Posterior vena cava (tissue), 2 donors: ENCODE measurements at places on chromosomes 2 and 18. TPM values are rescaled to one million over a fixed set of nuclear protein-coding genes. Genes with fewer than 3 reads are reported as not detected.

Gene SOX11
- not detected for total RNA-seq

Gene CSRNP3
- 7.7 TPM for total RNA-seq

Gene IL1R2
- 27.0 TPM for total RNA-seq

DNA sequence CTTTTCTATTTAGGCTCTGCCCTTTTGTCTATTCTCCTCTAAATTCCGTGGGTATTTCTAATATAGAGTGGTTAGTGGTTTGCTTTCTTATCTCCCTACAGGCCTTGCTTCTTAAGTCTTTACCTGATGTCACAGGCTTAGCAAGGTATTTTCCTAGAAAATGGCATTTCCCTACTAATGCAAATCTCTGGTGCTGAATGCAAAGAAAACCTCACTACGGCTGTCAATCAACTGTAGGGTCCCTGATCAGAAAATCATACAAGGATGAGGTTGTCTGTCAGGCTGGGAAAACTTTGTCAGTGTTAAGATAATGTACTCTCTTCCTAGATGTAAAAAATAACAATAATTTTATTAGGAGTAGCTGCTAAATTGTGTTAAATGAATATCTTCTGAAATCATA, 27.1 kb upstream of the DSC1 start:
- no peak for DNase-seq

DNA sequence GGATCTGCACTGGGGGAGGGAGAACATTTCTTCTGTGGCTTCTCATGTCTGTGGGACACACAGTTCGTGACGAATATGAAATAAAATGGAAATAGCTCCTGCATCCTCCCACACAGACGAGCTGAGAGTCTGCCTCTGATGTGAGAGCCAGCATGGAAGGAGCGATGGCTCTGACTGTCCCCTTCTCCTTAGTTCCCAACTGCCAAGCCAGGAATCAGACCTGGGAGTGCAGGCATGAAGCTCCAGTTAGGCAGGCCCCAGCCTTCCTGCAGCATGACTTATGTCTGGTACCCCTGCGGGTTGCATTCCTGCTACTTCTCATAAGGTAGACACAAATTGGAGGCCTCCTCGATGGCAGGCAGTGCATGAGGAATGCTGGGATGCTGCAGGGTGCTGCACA, 56.2 kb downstream of the PRKCE start:
- no peak for DNase-seq

Gene SERPINB3
- total RNA-seq = not detected

- DNase-seq = no peak
Measured at GRCh38 chr2:63743982-63744966, 97.4 kb upstream of the UGP2 start.

DNA sequence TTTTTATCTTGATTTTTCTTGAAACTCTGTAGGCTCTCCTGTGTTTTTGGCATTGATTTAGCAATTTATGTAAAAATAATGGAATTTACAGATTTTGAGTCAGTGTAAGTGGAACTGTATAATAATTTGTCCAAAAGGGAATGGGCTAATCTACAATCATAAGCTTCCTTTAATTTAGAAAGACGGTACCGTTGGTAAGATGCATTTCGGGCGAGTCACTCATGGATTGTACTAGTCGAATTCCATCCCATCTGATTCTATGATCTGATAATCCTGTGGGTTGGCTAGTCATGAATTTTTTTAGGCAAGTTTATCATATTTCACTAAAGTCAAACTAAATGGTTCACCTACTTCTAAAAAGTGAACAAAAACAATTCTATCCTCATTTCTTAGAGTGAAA, 133.4 kb downstream of the ZNF407 start:
- no peak for DNase-seq

DNA sequence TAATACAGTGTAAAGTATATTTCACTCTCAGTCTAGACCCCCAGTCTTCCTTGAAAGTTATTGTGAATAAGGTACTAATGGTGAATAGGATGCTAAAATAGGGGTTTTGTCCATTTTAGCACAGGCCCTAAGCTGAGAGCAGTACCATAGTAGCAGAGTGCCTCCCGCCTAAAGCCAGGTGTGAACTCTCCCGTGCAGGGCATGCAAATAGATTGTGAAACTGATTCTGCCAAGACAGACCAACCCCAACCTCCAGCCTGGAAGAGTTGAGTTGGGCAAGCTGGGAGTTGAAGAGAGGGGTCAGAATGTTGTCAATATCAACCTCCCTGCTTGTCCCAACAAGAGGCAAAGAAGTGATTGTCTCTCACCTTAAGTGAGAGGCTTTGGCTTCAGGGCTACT, 97.4 kb upstream of the CYRIA start:
- DNase-seq = no peak

Gene TUBA3D
- not detected for total RNA-seq

DNA sequence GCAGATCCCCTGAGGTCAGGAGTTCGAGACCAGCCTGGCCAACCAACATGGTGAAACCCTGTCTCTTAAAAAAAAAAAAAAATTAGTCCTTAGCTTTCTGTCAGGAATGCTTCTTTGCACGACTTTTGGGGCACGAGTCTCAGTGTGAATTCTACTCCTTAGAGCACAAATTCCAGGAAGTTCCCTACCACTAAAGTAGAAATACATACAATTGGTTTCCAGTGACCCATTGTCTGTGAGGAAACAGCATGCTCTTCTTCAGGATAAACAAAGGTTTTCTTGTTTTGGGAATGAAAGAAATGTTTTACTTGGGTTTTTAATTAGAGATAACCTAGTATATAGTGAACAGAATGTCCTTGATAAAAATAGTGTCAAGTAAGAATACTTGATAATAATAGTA, 23.7 kb downstream of the PSMA8 start:
- DNase-seq = no peak

Gene HNMT
- 37.5 TPM for total RNA-seq

DNA sequence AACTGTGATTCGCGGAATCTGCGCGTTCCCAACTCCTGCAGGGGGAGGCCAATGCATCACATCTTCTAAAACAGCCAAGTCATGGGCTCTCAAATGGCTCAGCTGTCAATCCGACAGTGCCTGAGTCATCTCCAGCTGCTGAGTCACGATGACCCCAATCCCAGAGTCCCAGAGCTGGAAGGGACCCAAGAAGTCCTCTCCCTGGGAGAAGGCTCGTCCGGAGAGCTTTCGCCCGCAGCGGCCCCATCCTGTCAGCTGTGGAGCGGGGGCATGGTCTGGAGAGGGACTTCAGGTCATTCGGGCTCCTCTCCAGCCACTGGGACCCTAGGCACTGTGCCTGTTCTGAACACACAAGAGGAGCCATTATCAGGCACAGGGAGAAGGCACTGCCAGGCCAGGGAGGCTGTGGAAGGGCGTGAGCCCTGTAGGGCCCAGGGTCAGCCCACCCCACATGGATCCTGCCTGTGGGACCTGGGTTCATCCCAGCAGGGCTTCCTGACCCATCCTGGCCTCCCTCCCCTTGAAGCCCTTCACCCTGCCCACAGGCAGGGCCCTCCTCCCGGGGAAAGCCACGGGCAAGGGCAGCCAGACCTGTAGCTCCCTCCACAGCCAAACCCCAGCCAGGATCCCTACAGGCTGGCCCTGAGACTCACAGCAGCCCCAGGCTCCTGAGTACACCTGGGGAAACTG, 47.6 kb upstream of the GPC1 start:
- peak; percentile 90 for DNase-seq

DNA sequence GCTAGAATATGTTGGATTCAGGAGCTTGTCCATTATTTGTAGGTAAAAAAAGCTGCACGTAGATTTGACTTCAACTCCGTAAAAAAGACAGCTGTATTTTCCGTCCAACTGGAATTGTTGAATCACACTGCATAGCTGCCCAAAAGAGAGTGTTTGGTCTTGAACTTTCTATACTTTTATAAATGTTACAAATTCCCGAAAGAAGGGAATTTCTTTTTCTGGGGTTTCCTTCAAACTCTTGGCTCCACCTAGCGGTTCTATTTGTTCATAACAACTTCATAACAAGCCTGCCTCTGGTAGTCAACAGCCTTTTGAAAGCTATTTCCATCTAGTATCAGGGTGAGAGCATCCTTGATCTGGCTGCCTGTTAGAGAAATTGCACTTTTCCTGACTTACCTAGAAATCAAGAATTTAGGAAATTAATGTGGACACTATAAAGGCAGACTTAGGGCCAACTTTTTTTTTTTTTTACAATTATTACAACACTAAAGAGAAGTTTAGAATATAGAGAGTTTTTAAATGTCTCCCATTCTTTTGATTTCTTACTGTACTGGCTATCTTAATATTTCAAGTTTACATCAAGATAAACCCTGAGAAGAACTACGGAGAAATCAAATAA, 48.1 kb downstream of the TMEM185B start:
- DNase-seq = no peak

DNA sequence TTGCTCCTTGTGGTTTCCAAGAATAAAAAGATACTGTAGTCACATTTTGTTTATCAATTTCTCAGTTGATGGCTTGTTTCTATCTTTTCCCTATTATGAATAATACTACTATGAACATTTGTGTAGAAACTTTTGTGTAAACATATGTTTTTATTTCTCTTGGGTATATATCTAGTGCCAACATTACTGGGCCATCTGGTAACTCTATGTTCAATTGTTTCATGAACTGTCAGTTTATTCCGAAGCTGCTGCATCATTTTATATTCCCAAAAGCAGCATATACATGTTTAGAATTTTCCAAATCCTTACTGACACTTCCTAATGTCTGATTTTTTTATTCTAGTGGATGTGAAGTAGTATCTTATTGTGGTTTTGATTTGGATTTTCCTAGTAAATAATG, 737.6 kb upstream of the TMEFF2 start:
- no peak for DNase-seq

Gene SLC11A1
- total RNA-seq = 77.1 TPM

Gene FECH
- 15.5 TPM for total RNA-seq

DNA sequence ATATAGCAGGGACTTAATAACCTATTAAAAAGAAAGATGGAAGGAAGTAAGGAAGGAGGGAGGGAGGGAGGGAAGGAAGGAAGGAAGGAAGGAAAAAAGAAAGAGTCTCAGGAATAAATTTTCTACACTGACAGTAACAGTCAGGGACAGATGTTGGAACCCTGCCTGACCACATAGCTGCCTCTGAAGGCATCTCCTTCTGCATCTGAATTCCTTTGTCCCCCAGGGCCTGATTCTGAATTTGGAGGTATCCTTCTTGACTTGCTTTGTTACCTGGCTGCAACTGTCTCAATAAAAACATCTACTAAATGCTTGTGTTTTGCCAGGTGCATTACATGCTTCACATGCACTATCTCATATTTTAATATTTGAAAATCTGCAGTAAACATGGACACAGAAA, 17.4 kb upstream of the LRATD1 start:
- DNase-seq = no peak

DNA sequence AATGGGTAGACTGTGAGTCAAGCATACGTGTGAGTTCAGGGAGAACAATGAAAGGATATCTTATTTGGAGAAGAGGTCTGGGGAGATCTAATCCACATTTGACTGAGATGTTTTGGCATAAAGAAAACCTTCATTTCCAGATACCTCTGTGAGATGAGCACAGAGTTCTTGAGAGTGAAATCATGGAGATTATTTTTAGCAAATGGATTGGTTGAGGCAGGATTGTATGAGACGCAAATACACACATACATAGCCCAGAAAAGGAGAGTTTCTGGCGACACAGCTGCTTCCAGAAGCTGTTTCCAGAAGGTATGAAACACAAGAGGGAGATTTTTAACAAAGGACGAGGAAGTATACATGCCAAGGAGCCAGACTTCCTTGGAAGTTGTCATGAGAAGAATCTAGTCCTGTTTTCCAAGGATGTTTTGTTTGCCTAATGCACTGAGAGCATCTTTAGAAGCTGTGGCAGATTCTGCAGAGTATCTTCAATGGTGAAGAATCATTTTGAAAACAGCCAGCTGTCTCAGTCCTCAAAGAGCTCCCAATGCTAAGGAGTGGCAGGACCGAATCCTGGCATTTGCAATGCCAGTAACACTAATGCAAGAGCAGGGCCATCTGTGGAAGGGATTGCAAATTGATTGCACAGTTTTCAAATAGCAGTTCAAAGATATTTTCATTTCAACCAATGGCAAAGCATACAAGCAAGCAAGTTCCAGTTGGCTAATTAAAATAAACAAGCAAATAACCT, 177.2 kb downstream of the SETBP1 start:
- DNase-seq = no peak

- DNase-seq = no peak
Measured at GRCh38 chr2:27270670-27271069, 4.6 kb upstream of the DNAJC5G start.

Gene PSMA8
- not detected for total RNA-seq

DNA sequence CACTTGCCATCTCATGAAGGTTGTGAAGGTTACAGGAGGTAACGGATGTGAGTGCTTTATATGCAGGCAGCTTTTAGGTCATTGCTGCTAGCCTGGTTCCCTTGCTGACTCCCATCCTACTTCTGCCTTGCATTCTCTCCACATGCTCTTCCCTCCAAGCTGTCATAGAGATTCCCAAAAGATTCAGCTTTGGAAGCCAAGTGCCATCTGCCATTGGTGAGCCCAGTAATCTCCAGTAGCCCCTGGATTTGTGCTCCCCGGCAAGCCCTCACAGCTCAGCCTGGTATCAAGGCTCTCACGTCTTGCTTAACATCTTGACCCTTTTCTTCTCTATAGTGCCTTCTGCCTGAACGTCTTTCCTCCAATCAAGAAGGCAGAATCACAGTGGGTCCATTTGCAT, 61.6 kb downstream of the MYT1L start:
- DNase-seq = no peak

DNA sequence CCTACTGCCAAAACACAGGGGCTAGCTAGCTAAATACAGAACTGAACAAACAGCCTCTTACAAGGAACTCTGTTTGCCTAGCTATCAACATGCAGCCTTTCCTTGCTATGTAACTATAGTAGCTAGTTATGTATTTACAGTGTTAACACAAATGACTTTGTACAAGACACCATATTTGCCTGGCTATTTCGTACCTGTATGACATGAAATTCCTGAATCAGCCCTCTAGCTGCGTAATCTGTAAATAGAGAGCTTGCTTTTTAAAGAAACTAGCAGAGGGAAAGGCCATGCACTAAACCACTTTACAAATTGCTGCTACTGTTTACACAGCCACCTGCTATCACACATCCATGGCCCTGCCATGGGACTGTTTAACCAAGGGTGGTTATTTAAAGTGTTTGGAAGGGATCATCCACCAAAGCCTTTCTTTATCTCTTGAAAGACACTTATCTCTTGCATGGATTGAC, 248.7 kb downstream of the TFCP2L1 start:
- DNase-seq = no peak

GRCh38 chr18:40676668-40677067, 1278.4 kb upstream of the PIK3C3 start:
- DNase-seq = no peak

- no peak for DNase-seq
Measured at GRCh38 chr18:31268985-31269406, 49.0 kb upstream of the DSG1 start.

DNA sequence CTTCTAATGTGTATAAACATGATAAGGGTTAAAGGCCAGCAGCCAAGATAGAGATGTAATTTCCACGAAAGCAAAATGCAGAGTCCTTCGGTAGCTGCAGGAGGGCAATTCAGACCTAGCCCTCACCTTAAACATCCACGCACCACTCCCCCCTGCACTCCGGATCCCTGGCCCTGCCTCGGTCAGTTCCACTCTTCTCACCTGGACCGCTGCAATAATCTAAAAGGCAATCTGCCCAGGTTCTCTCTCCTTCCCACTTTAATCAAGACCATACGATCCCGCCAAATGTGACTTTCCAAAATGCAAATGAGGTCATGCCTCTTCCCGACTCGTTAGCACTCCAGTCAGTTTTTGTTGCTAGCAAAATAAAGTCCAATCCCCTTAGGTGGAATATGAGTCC, 485.2 kb downstream of the EIPR1 start:
- DNase-seq = no peak
